ENCODE measurements at places on chromosomes 5 and 9. TPM values are rescaled to one million over a fixed set of nuclear protein-coding genes. Genes with fewer than 3 reads are reported as not detected.

Gene ZNF354C
- total RNA-seq = 5.2 TPM

Gene PCDHGA9
- 3.9 TPM for total RNA-seq

Gene TNFSF15
- 0.11 TPM for total RNA-seq

Gene AQP7
- total RNA-seq = 150 TPM

Gene PCDHGA4
- total RNA-seq = 7.3 TPM

Gene SPAAR
- 6.5 TPM for total RNA-seq

Gene UNC5A
- total RNA-seq = not detected

Gene STK32A
- total RNA-seq = 0.80 TPM

Gene PHF24
- 0.11 TPM for total RNA-seq

Gene ADAMTSL2
- total RNA-seq = 6.0 TPM

Gene CCL21
- total RNA-seq = 6.2 TPM

Measured in left ventricle myocardium inferior (tissue), 1 donor.